ENCODE measurements at places on chromosomes 1 and 21. TPM values are rescaled to one million over a fixed set of nuclear protein-coding genes. Genes with fewer than 3 reads are reported as not detected.

DNA sequence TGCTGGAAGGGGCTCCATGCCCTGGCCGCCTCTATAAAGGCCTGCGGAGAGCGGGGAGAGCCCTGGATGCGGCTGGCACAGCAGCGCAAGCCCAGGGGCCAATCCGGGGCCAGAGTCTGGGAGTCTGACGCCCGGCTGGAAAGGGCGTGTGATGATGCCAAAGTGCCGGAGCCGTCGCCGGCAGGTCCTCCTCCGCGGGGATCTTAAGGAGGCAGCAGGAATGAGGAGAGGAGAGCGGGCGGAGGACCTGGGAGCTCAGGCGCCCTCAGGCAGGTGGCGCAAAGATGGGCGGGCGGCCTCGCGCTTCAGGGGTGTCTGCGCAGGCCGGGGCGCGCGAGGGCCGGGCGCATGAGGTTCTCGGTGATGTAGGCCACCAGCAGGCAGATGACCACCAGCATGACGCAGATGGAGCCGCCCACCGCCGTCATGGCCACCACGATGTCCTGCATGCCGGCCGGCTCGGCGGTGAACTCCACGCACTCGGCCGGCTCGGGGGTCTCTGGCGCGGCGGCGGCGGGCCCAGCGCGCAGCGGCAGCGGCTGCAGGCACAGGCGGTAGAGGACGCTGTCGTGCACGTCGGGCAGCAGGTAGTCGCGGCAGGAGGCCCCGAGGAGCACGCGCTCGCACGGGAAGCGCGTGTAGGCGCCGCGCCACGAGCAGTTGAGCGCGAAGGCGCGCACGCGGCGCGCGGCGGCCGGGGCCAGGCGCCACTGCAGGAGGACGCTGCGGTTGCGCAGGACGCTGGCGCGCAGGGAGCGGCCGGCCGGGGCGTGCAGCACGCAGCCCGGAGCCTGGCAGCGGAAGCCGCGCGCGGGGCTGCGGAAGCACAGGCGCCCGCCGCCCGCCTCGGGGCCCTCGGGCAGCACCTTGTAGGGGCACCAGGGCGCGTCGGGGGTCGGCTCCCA is 653 bp downstream of the FNDC10 start:
- no peak for DNase-seq

GRCh38 chr1:152252157-152252556 is 28.2 kb upstream of the HRNR start:
- no peak for DNase-seq

- DNase-seq = no peak
Observed at GRCh38 chr1:219581344-219581743, 31.6 kb downstream of the ZC3H11B start.

- DNase-seq = no peak
Observed at GRCh38 chr1:108862017-108862610, 5.2 kb upstream of the AKNAD1 start.

DNA sequence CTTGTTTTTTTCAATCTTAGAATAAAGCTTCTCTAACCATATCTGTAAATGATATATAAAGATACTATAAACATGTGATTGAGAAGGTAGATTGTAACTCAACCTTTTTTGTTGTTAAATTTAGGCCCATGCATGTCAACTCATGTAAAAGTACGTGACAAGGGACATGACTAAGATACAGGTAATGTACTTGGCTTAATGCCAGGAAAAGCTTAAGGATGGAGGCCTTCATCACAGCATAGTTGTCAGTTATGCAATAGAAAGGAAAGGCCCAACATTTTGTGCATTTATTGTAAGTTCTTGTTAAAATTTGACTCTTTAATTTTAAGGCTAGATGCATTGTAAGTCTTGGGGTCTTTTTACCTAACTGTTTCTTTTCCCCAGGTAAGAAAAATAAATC is 305.1 kb downstream of the LTN1 start:
- DNase-seq = no peak

- no peak for DNase-seq
Observed at GRCh38 chr1:75129660-75129982, 4.6 kb upstream of the LHX8 start.

DNA sequence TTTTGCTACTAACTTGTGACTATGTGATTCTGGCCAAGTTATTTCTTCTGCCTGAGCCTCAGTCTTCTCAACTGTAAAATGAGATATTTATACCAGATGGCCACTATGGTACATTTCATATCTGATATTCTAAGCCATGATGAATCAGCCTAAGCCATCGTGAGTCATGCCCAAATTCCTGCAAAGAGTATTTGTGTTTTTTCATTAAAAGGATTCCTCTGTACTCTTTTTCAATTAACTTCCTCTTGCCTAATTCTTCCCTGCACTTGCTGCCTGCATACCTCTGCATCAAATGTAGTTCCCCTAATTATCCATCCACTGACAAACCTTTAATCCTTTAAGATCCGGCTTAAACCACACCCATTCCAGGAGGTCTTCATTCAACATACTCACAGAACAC is 575.1 kb upstream of the BEND5 start:
- DNase-seq = no peak

GRCh38 chr1:26482921-26483320 is 10.7 kb downstream of the HMGN2 start:
- no peak for DNase-seq

DNA sequence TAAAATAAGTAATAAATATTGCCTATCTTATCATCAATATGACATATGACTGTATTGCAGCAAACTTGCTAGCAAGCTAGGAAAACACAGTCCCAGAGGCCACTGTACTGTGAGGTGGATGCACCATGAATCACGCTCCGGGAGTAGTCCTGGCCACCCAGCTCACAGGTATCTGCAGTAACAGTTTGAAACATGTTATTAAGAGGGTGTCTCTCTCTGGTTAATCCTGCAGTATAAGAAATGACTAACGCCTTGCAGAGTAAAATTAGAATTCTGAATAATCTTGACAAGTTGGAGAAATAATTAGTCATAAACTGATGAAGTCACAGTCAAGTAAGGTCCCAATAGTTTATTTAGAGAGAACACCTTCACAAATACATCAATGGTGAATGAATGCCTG is 34.0 kb upstream of the DPT start:
- DNase-seq = no peak

DNA sequence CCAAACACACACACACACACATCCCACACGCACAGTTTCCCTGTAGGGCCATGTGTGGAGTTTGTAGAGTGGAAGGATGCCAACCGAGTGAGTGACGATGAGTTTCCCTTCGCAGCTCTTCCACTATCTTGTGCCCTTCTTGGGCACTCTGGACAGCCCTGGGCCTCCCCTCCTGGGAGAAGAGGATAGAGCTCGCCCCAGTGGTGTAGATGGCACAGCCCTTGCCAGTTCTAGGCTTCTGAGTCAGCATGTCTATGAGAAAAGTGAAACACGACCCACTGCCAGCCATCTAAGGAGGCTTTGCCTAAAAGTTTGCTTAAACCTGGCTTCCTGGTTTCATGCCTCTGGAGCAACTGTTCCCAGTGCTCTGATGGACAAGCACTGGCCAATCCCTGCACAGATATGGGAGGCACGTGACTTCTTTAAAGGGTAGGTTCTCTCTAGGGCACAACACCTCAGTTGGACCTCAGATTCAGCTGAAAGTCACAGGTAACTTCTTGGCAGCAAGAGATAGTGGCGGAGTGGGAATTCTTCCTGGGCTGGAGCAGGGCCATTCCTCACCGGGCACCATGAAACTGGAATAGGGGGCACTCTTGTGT is 195.9 kb upstream of the GALNT2 start:
- DNase-seq = no peak

- DNase-seq = no peak
Observed at GRCh38 chr1:220375715-220376114, 103.5 kb upstream of the RAB3GAP2 start.

DNA sequence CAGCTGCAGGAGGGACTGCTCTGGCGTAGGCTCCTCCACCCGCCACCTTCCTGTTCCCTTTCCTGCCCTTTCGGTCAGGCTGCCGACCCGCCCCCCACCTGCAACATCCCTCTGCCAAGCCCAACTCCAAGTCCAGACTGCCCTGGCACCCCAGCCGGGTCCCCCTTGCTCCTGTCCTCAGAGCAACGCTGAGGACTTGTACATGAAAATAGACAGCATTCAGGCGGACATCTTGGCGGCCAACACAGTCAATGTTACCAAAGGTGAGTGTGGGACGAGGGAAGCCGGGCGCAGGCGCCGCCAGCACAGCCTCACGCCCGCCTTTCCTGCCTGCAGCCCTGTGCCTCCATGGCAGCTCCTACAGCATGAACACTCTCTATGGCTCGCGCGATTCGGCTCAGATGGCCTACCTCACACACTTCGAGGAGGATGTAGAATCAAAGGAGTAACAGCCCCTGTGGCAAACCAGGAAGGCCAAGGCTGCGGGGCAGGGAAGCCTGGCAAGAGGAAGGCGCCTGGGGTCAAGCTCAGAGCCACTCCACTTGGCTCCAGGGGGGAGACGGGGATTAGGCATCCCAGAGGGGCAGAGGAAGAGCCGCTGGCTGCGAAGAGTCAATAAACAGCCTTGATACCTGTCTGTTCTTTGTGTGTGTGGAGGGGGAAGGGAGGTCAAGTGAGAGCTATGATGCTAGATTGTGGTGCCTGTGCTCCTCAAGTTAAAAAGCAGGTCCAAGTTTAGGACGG is 5.8 kb downstream of the RNU5D-1 start:
- DNase-seq = no peak

DNA sequence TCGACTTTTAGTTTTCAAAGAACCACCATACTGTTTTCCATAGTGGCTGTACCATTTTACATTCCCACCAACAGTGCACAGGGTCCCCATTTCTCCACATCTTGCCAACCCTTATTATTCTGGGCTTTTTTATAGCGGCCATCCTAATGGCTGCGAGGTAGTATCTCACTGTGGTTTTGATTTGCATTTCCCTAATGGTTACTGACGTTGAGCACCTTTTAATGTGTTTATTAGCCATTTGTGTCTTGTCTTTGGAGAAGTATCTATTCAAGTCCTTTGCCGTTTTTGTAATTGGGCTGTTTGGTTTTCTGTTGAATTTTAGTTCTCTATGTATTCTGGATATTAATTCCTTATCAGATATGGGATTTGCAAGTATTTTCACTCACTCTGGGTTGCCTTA is 22.3 kb upstream of the KCNAB2 start:
- no peak for DNase-seq

GRCh38 chr1:23910553-23911246 is 2.5 kb downstream of the CNR2 start:
- no peak for DNase-seq

- no peak for DNase-seq
Observed at GRCh38 chr1:198892065-198892464, 253.2 kb downstream of the PTPRC start.

DNA sequence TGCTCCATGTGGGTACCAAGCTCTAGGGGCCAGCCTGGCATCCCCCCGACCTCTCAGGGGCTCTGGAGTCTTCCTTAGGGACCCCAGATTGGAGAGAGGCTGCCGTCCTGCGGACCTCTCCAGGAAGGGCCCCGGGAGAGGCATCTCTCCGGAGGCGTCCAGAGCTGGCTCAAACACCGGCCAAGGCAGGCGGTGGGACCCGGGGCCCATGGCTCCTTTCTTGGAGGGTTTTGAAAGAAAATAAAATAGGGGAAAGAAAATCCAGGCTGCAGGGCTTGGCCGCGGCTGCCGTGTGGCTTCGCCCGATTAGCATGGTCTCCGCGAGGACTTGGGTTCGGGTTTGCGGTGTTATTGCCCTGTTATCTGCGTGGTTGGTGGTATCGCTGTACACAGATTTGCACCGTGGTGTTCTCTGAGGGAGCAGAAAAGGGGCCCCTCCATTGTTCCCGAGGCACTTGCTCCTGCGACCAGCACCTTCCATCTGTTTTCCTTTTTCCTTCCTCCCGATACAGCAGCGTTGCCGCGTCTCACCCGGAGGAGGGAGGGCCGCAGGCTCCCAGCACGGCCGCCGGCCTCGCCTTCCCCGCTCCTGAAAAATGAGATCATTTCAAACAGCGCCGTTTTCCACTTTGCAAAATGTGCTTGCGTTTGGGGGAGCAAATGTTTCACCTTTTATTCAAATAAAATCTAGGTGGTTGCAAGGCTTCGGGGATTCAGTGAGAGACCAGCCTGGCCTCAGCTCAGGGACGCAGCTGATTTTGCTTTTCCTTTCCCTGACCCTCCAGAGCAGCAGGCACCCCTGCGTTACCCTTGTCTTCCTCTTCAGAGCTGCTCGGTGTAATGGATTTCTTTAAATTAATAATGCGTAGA is 86.3 kb downstream of the PRDM16 start:
- no peak for DNase-seq

DNA sequence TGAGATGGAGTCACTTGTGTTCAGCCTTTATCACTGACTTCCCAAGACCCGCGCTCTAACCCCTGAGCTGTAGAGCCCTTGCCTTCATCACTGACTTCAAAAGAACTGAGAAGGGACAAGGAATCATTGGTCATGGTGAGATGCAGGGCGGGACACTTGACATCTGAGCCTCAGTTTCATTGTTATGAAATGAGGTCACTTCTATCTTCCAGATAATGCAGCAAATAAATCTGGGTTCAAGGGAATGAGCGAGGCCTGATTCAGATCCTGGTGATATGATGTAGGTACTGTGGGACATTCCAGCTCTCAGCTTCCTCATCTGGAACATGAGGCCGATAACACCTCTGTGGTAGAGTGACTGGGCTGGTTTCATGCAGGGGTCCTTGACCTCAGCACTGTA is 13.8 kb downstream of the KAZN start:
- DNase-seq = no peak

- no peak for DNase-seq
Observed at GRCh38 chr1:59057211-59057694, 239.6 kb upstream of the FGGY start.

DNA sequence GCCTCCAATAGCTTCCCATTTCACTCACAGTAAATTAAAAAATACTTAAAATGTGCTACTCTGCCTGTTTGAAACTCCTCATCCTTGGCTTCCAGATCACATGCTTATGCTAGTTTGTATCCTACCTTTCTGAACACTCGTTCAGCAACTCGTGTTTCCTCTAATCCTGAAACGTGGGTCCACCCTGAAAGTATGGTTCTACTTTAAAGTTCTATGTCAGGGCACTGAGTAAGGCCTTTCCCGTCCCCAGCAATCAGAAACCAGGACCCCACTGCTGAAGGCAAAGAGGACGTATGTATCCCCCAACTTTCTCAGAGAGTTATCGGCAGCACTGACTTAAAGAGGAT is 419 bp upstream of the TSEN15 start:
- no peak for DNase-seq

- no peak for DNase-seq
Observed at GRCh38 chr21:35036465-35037383, 12.4 kb downstream of the RUNX1 start.

GRCh38 chr1:29271724-29272123 is 35.4 kb downstream of the PTPRU start:
- no peak for DNase-seq

DNA sequence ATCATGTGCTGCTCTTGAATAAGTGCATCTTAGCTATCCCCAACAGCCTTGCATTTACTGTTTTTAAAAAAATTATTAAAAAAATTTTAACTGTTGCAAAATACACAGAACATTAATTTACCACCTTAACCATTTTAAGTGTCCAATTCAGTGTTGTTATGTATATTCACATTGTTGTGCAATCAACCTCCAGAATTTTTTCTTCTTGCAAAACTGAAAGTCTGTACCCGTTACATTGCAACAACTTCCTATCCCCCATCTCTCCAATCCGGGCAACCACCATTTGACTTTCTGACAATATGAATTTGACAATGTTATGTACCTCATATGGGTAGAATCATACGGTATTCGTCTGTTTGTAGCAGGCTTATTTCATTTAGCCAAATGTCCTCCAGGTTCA is 83.1 kb downstream of the FMN2 start:
- no peak for DNase-seq

AIRE gene
- polyA plus RNA-seq = 0.13 TPM

DRAM2 gene
- polyA plus RNA-seq = 91.2 TPM

HOOK1 gene
- 17.2 TPM for polyA plus RNA-seq

ZC3H11A gene
- polyA plus RNA-seq = 57.8 TPM

Measured in naive thymus-derived CD8-positive, alpha-beta T cell (primary cell).